NCI-H2029 (cell line): ENCODE measurements at places on chromosomes 12 and 14.
A peak's percentile ranks its signal among the peaks of the same experiment; 100 is the strongest.

DNA sequence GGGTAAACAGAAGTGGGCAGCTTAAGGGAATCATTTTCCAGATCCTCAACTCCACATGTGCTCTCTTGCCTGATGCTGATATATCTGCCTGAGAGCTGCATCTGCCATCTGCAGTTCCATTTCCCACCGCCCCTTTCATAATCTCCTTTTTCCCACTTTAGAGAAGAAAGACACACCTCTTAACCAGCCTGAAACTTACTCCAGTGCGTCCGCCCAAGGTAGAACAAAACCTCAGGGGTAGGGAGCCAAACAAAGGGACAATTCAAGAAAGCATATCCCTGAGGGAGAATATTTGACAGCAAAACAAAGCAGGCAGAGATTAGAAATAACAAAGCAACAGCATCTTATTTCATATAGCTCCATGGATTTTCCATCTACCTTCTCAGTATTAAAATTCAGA is 4.3 kb downstream of the MDM1 start:
- no peak for DNase-seq

GRCh38 chr12:29113101-29113500 is 36.0 kb upstream of the FAR2 start:
- DNase-seq = no peak

- no peak for DNase-seq
These were observed 87.7 kb upstream of the PWP1 start for GRCh38 chr12:107597695-107598410.

DNA sequence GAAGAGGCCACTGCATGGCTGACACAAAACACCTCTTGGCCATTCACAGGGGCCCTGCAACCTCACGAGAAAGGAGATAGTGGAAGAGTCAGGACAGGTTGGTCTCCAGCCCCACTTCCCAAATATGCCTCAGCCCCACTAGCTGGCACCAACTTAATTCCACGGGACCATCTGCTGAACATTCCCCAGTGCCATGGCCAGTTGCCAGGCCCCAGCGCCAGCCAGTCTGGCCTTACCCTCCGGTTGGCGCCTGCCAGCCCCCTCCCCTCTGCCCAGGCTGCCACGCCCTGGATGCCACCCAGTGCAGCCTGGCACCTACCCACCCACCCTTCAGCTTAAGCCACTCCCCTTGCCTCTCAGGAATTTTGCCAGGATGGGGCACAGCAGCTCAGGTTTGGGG is 21.2 kb upstream of the HSPB8 start:
- peak; percentile 20 for DNase-seq

DNA sequence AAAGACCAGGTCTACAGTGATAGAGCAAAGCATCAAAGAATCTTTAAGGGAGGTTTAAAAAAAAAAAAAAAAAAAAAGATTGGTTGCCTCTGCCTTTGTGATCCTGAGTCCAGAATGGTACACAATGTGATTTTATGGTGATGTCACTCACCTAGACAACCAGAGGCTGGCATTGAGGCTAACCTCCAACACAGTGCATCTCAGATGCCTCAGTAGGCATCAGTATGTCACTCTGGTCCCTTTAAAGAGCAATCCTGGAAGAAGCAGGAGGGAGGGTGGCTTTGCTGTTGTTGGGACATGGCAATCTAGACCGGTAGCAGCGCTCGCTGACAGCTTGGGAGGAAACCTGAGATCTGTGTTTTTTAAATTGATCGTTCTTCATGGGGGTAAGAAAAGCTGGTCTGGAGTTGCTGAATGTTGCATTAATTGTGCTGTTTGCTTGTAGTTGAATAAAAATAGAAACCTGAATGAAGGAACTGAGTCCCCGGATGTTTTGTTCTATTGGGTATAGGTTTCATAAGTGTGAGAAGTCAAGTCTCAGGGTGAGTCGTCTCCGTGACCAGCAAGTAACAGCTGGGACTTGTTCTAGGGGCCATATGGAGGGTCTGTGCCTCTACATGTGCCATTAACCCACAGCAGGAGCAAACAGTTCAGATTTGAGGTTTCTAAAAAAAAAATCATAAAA is 9.3 kb downstream of the PEBP1 start:
- DNase-seq = no peak
